ENCODE measurements at places on chromosomes 5 and 9.

DNA sequence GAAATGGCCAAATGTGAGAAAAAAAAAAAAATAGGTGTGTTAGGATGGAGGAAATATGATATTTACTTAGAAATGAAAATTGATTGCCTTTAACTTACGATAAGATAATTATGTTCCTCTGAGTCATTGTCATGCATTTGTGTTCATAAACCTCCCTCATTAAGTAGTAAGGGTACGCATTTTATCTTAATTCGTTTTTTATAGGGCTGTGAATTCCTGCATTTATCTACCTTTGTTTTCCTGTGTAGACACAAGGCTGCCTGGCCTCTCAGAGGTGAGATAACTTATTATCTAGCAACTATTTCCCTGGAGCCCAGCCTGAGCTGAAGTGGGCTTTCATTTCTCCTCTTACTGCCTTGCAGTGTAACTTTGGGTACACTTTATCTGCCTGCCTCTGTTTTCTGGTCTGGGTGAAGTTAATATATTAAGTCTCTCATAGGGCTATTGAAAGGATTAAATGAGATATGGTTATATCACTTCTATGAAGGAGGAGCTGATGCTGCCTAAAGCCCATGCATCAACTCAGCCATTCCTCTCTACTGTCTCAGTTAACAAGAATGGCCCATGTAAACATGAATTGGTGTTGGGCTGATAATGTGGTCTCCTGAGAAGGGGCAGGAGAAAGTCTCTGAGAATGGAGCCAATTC, 103.8 kb upstream of the KLF4 start:
- no peak for DNase-seq

DNA sequence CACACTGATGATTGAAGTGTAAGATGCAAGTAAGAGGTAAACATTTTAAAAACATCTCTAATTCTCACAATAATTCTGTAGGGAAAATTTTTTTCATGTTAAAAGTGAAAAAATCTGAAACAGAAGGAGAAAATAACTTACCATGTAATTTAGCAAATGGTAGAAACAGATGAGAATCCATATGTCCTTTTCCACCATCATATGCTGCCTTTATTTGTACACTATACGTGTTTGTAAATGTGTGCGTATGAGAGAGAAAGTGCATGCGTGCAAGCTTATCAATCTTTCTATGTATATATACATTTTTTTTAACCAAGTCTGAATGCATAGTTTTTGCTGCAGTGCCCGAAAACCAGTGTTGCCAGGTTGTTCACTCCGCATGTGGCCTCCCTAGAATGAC, 186.7 kb downstream of the IZUMO3 start:
- DNase-seq: no peak

- no peak for DNase-seq
Measured at GRCh38 chr5:97363577-97363976, 180.5 kb upstream of the RIOK2 start.

DNA sequence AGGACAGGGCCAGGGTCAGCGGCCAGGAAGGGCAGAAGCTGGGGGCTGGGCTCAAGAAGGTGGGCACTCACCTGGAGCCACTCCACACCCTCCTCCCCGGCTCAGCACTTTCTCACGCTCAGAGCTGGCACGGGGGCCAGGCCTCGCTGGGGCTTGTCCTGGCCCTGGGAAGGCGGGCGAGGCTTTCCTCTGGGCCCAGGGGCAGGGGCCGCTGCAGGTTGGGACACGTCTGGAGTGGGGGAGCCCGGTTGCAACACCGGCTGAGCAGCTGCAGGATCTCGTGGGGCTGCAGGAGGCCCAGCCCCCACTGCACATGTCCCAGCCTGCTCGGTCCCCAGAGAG, 38.9 kb upstream of the EGFL7 start:
- no peak for DNase-seq

GRCh38 chr5:124262470-124262869, 484.0 kb downstream of the ZNF608 start:
- DNase-seq: peak; percentile 6

DNA sequence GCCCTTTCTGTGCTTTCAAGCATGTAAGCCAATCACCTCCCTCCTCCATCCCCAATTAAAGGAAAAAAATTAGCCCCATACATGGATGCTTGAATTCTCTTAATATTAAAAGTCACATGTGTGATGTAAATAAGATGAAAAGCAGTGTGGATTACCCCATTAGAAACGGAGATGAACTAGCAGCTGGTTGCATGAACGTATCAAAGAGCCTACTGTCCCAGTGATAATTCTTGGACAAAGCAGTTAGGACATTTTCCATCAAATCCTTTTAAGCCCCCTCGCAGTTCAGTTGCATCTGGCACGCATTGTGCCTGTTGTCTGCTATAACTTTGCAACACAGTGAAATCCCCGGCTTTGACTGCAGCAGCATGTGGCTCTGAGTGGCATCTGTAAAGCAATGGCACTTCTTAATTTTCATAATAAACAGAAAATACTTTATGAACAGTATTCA, 285.6 kb downstream of the FBXL7 start:
- DNase-seq: no peak

DNA sequence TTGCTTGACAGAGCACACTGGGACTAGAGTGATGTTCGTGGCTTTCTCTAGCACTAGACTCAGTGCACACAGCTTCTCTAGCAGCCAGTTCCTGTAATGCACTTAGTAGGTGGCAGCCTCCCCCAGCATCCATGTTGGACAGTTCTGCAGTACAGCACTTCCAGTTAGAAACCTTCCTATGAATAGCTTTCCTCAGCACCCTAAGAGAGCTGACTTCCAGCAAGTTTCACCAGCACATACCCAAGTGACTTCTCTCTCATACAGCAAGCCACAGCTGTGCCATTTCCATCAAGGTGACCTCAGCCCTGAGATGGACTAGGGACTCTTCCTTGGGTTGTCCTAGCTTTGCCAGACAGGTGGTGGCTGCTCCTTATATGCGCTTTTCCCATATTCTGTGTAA, 60.4 kb downstream of the PJA2 start:
- DNase-seq: no peak

GRCh38 chr5:143227301-143227700, 176.2 kb downstream of the NR3C1 start:
- no peak for DNase-seq

- DNase-seq: no peak
Measured at GRCh38 chr9:121662891-121663580, 11.6 kb downstream of the DAB2IP start.

DNA sequence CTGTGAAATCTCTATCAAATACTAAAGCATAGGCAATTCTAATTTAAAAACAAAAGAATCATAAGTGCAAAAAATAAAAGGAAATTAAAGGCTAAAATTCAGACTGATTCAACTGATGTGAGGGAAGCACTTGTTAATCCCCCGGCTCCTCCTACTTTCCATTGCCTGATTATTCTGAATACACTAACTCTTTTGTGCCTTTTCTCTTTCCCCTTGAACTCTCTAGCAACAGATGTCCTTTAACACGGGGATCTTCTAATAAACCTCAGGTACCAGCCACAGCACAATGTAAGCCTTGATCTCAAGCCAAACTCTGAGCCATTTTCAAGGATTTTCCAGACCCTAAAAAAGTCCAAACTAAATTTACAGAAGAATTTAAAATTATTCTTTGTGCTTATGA, 61.5 kb downstream of the KCNV2 start:
- no peak for DNase-seq

Data from fibroblast of gingiva (primary cell).